ENCODE measurements at places on chromosomes 3 and 15.

DNA sequence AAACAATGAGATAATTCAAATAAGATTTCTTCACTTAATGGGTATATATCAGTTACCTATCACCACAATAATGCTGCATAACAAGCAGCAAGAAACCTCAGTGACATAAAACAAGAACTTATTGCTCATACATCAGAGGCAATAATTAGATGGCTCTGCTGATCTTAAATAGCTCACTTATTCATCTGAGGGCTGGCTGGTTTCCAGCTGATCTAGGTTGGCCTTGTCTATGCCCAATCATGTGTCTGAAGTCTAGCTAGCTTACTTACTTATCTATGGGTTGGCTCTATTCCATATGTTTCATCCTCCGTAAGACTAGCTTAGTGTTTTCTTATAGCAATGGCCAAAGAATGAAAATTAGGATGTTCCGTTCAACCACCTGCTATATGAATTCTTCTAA lies 109.4 kb upstream of the AGTR1 start:
- DNase-seq = no peak

- no peak for DNase-seq
These were observed 51.1 kb downstream of the PTPRG start for GRCh38 chr3:61612211-61613194.

- DNase-seq = no peak
These were observed 104.0 kb upstream of the SLC6A6 start for GRCh38 chr3:14298442-14298841.

GRCh38 chr3:184502123-184502667 lies 59.4 kb upstream of the EPHB3 start:
- DNase-seq = no peak

DNA sequence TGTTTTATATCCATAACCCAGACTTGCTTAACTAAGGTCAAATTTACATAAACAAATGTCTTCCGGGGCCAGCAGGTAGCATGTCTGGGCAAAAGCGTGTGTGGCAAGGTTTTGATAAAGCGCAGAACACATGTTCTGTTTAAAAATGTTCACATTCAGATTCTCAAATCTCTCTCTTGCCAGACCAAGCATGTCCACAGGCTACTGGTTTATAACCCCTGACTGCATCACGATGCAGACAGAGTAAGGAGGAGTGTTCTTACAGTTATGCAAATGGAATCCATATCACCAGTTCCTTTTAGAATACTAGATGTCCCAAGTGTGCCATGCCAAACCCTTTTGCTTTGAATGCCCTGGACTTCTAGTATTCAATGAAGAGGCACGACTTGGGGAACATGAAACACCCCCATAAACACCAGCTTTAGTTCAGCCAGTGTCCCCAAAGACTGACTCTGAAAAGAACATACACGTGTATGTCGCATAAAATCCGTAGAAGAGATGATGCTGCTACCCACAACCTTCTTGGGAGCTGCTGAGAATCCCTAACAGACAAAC lies 412.0 kb downstream of the CNTN4 start:
- DNase-seq = no peak

DNA sequence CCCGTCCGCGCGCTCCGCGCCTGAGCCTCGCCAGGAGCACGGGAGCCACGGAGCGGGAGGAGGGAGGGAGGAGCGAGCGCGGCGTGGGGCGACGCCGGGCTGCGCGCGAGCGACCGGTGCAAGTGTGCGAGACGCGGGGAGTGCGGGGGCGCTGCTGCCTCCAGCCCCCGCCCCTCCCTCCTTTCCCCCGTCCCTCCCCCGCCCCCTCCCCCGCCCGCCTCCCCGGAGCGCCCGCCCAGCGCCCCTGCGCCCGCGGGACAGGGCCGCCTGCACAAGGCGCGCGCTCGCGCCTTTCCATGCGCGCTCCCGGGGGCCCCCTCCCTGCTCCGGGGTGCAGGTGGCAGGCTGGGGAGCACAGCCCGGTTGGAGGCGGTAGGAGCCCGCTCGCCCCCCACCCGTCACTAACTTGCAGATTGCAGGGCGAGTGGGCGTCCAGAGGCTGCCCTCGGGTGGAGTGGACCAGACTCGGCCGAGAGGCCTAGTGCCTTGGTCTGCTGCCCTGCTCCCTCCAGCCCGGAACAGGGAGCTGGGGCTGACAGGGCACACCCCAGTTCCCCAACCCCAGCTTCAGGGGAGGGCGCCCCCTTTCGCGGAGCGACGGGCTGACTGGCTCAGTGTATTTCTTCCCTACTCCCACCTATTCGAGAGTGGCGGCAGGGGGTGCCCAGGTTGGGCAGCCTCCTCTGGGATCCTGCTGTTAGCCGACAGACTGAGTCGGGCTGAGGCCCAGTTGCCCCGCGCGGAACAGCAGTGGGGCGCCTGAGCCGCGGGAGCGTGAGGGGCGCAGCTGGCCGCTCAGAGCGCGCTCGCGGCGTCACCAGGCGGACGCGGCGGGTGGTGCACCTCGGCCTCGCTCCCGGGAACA lies at the start of gene WNT7A:
WNT7A (minus strand) TSS at position 126 of the 865 bp plus-strand sequence. CDS start 255 bp downstream, outside the sequence.
- DNase-seq = no peak

DNA sequence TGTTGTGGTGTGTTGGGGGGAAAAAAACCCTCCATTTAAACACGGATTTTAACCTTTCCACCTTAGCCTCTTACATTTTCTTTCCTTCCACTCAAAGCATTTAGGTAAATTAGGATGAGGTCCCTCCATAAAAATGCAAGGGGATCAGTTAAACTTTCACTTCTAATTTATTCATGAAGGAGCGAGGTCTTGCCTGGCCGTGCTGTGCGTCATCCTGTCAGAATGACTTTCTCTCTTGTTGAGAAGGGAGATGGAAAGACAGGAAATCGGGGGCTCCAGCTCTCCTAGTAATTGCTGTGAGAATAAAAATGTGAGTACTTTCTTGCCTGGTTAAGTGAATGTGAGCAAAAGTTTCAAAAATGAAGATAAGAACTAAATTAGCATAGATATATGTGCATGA lies 962.3 kb upstream of the NR2F2 start:
- DNase-seq = no peak

DNA sequence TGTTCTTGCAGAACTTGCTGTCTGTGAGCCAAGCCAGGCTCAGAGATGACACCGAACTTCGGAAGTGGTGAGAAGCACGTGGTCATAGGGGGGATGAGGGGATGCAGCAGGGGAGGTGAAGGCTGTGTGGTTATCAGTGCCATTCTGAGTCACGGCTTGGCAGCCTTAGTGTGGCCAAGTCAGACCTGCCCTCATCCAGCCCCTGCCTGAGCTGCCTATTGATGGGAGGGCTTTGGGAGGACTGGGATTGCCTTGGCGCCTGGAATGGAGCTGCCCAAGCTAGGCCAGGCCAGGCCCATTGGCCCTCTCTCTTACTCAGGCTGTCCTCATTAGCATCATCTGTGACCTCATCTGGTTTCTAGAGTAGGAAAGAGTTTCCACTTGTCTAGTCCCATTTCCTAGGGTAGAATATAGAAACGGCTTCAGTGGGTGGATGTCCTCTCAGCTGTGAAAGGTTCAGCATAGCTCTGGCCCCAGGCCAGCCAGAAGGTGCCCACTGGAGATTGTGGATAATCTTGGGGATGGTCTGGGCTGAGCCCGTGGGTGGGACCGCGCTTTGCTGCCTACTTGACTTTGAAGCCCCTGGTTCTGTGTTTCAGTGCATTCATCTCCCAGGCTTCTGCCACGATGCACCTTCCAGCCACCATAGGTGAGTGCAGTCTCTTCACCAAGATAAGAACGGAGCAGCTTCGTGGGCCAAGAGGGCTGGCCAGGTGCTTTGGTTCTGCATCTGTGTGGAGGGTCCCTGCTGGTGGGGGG lies 7.2 kb downstream of the FAH start:
- no peak for DNase-seq

All from NCI-H2227 treated with DMSO at 0.1 percent for 48 hours (cell line).